ENCODE measurements at places on chromosomes 13 and 19.

DNA sequence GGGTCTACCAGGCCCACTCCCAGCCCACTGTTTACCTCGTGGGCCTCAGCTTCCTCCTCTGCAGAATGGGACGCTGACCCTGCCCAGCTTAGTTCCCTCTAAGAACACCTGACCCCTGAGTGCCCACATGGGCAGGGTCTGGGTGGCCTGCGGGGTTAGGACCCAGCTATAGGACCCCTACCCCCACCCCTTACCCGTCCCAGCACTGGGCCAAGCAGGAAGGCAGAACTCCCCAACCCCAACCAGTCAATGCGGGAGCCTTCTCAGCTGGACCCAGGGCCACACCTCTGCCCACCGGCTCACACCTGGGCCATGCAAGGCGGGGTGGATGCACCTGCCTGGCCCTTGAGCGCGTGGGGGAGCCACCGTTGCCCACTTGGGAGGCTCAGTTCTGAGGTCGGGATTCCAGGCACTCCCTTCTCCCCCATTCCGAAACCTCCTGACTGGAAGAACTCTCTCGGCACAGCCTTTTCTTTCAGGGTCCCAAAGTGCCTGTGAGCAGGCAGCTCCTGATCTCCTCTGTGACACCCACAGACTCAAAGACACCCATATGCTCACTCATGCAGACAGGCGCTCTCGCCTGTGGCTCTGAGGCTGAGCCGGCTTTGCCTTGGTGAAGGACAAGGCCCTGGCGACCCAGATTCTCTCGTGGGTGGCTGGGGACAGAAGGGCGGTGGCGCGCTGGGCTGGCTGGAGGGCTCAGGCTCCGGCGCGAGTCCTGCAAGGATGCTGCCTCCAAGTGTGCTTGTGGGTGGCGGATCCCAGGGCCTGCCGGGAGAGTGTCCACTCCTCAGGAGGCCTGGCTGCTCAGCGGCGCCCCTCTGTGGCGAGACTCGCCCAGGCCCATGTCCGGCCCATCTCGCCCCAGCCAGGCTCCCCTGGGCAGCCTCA lies 27.9 kb upstream of the PARP4 start:
- DNase-seq, result no peak

- DNase-seq, result no peak
These were observed 136.8 kb downstream of the MIPEP start for GRCh38 chr13:23752111-23753001.

DNA sequence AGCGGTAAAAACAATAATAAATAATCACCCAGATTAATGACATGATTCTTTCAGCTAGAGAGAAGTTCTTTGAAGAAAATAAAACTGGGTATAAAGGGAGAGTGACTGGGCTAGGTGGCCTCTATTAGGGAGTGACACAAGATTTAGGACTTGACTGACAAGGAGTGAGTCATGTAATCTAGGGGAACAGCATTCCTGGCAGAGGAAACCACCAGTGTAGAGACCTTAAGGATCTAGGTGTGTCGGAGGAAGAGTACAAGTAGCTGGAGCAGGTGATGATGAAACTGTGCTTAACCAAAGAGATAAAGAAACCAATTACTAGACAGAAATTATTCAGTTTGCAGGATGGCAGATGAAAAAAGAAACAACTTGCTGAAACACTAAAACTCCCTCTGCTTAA lies 248.0 kb downstream of the RFC3 start:
- DNase-seq, result no peak

- no peak for DNase-seq
These were observed 9.0 kb upstream of the TNFRSF19 start for GRCh38 chr13:23561261-23561660.

- DNase-seq, result no peak
These were observed 10.3 kb downstream of the AKT2 start for GRCh38 chr19:40274585-40275544.

- peak; percentile 32 for DNase-seq
These were observed 11.6 kb upstream of the RASA3 start for GRCh38 chr13:114143806-114144605.

GRCh38 chr19:35641515-35642151 lies at the start of gene ETV2:
Gene ETV2 (plus strand): TSS chr19:35641745. CDS start chr19:35642461, 716 bp downstream.
- DNase-seq, result no peak

DNA sequence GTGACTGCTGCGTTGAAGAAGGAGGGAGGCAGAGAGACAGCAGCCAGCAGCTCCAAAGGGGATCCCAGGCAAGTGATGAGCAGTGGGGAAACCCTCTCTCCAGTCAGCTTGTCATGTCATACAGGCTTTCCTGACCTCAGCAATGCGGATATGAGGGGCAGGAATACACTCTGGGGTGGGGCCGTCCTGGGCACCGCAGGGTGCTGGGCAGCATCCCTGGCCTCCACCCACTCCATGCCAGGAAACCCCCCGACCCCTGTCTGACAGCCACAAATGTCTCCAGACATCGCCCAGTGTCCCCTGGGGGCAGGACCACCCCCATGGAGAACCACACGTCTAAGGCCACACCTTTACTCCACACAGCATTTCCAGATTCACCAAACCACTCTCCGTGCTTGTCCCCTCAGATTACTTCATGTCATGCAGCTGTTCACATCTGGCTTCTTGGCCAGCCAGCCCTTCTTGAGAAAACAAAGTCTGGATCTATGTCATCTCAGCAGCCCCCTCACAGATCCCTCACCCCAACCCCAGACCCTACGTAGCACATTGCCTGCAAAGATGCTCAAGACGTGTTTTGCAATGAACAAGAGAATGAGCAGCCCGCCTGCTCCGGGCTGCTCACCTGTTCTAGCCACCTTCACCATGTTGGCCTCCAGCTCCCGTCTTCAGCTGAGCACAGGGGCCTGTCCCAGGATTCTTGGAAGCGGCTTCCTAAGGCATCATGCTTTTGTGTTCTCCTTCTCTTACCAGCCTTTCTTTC lies 46.5 kb downstream of the RFX2 start:
- no peak for DNase-seq

DNA sequence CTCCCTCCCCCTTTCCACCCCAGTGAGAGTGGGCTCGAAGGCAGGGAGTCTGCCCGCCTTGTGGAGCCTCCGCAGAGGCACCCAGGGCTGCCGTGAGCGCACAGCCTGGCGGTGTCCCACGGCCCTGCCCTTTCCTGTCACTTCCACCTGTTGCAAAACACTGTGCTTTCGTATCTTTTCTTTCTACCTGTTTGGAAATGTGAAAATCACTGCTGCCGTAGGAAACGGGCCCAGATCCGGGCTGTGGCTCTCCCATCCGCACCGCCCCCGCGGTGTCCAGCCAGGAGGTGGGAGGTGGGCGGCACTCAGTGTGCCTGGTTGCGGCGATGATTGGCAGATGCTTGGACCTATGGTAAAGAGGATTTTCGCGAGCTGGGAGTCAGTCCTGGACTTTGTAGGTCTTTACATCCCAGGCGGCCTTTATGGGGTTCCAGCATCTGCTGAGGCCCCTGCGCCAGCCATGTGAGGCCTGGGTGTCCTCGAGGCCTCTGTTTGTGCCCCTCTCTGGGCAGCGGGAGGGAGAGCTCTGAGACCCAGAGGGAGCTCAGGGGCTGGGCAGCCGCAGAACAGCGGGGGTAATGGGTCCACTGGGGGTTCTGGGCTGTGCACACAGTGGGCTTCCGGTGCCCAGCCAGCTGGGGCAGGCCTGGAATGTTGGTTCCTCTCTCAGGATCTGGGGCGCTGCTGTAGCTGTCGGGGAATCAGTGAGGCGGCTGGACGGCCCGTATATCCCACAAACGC lies 6.1 kb downstream of the STK11 start:
- DNase-seq, result no peak

DNA sequence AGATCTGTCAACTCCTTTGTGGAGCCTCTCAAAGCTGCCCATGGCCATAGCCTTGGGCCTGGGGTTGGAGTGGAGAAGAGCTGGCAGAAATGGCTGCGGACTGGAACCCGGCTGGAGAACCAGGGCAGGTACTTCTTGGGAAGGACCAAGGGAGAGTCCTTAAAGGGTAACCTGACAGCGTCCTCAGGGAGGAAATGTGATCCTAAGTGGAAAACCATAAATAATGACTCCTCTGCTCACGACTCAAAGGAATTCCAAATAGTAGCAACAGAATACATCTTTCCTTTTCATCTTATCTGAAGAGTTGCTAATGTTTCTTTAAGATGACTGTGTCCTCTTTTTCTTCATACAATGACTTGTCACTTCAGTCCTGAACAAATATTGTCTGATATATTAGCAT lies 41.0 kb downstream of the RAP2A start:
- DNase-seq, result no peak
